ENCODE measurements at places on chromosomes 6 and 20. TPM values are rescaled to one million over a fixed set of nuclear protein-coding genes. Genes with fewer than 3 reads are reported as not detected.

The MCM3 gene
- 71.1 TPM for total RNA-seq

The EDN3 gene
- total RNA-seq: 6.8 TPM

The SH3BGRL2 gene
- 25.2 TPM for total RNA-seq

The GHRH gene
- total RNA-seq: not detected

The GSTA2 gene
- not detected for total RNA-seq

The MRAP2 gene
- 4.7 TPM for total RNA-seq

The YTHDF1 gene
- 29.0 TPM for total RNA-seq

The SMOC2 gene
- total RNA-seq: 31.0 TPM

The ZNF311 gene
- 2.6 TPM for total RNA-seq

The ASIP gene
- not detected for total RNA-seq

The TRIM31 gene
- not detected for total RNA-seq

The CTCFL gene
- total RNA-seq: 0.88 TPM

The IMPG1 gene
- 0.64 TPM for total RNA-seq

The CSE1L gene
- 70.7 TPM for total RNA-seq

The ZSCAN31 gene
- 8.6 TPM for total RNA-seq

The CLDN20 gene
- total RNA-seq: 0.29 TPM

The MDFI gene
- 45.7 TPM for total RNA-seq

The TUBB1 gene
- 5.8 TPM for total RNA-seq

The TMEM74B gene
- 2.7 TPM for total RNA-seq

The NEURL2 gene
- total RNA-seq: 14.6 TPM

The SIRPA gene
- total RNA-seq: 17.6 TPM

The CALHM4 gene
- total RNA-seq: not detected

The HRH3 gene
- total RNA-seq: 0.23 TPM

The SMPDL3A gene
- 13.5 TPM for total RNA-seq

The KIAA1755 gene
- total RNA-seq: 4.2 TPM

The HIVEP1 gene
- total RNA-seq: 29.1 TPM

The TSBP1 gene
- total RNA-seq: not detected

The ADGRF5 gene
- total RNA-seq: 41.4 TPM

The HLA-DRB5 gene
- 1.8 TPM for total RNA-seq

The SSTR4 gene
- total RNA-seq: 0.18 TPM

The EMILIN3 gene
- total RNA-seq: 12.0 TPM

The PLG gene
- 4.4 TPM for total RNA-seq

Measured in metanephros (tissue), 2 donors.